ENCODE measurements at places on chromosomes 11 and 22.

DNA sequence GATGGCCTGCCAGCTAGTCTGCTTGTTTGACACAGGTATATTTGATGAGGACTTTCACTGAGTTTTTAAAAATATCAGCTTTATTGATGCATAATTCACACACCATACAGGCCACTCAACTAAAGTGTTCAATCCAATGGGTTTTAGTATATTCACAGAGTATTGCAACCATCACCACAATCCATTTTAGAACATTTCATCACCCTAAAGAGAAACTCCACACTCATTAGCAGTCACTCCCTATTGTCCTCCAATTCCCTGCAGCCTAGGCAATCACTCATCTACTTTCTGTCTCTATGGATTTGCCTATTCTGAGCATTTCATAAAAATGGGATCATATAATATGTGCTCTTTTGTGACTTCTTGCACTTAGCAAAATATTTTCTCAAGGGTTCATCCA, 397.9 kb upstream of the NARS2 start:
- DNase-seq = no peak

DNA sequence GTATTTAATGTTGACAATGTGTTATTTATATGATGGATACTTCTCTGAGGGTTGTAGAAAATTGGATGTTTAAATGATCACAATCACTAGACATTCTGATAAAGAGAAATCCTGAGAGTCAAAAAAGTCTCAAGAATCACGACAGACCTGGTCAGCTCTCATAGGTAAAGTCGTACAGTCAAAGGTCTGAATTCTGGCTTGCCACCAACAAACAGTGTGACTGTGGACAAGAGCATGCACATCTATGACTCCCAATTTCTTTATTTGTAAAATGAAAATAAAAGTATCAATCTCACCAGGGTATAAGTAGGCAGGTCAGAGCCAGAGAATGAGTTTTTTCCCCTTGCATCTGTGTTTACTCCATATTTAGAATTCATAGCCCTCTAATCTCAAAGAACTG, 556.7 kb downstream of the FAM181B start:
- no peak for DNase-seq

DNA sequence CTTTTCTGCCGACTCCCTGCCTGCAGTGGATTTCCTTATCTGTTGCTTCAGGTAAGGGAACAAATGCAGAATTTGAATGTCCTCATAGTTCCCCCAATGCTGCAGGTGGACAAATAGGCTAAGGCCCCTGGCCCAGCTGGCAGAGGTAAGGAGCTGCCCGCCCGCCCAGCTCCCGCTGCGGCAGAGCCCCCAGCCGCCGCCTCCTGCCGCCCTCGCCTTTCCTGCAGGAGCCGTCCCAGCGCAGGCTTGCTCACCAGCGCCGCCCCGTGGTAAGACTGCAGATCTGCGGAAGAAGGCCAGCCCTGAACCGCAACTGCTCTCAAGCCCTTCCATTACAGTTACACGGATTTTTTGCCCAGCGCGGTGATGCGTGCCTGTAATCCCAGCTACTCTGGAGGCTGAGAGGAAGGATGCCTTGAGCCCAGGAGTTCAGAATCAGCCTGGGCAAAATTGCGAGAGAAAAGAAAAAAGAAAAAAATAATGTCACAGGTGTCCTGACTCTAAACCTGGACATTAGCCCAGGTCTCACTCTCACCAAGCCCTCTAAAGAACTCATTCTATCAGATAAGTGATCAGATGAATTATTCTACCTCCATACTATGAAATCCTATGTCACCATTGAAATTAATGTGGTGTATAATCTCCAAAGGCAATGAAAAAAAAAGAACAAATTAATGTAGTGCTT, 51.2 kb upstream of the EMID1 start:
- DNase-seq = peak; percentile 94

DNA sequence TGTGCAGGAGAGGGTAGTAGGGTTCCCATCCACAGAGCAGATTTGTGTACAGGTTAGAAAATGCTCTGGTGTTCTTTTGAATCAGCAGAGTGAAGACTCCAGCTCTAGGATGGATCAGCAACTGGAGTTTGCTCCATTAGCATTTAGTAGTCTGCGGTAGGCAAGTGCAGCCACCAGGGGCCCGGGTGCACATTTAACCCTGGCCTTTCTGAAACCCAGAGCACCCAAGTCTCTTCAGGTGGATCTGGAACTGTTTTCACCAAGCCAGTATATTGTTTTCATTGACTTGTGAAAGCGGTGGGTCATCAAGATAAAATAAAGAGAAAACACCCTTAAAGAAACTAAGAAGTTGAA, 100.8 kb upstream of the CLPB start:
- no peak for DNase-seq

DNA sequence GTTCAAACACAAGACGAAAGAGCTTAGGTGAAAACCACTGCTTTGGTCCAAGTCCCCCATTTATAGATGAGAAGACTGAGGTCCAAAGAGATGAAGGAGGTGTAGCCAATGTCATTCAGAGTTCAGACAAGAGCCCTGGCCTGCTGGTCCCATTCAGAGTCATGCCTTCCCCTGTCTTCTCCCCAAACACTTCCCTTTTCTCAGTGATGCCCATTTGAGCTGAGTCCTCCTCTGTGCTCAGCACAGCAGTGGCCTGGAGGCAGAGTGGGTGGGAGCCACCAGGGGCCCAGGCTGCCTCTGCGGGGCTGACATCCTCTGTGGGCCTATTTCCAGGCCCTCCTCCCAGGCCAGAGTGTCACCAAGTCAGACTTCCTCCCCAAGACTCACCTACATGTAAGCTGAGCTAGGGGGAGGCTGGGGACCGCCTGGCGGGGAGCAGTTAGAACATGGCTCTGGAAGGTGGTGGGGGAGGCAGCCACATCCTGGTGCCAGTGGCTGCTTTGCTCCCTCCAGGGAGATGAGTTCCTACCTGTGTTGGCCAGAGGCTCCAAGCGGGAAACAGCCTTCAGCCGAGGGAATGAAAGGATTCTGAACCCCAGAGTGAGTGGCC, 22.4 kb upstream of the LRRC10B start:
- no peak for DNase-seq

- no peak for DNase-seq
Measured at GRCh38 chr22:37627545-37627944, 11.9 kb upstream of the SH3BP1 start.

DNA sequence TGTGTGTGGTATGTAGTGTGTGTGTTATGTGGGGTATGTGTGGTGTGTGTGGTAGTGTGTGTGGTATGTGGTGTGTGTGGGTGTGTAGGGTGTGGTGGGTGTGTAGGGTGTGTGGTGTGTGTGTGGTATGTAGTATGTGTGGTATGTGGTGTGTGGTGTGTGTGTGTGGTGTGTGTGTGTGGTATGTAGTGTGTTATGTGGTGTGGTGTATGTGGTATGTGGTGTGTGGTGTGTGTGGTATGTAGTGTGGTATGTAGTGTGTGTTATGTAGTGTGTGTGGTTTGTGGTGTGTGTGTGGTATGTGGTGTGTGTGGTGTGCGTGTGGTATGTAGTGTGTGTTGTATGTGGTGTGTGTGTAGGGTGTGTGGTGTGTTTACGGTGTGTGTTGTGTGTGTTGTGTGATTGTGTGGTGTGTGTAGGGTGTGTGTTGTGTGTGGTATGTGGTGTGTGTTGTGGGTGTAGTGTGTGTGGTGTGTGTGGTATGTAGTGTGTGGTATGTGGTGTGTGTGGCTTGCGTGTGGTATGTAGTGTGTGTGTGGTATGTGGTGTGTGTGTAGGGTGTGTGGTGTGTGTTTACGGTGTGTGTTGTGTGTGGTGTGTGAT, 4.2 kb upstream of the PPP6R2 start:
- no peak for DNase-seq

- DNase-seq = peak; percentile 48
Measured at GRCh38 chr11:8002676-8003075, 15.5 kb downstream of the EIF3F start.

DNA sequence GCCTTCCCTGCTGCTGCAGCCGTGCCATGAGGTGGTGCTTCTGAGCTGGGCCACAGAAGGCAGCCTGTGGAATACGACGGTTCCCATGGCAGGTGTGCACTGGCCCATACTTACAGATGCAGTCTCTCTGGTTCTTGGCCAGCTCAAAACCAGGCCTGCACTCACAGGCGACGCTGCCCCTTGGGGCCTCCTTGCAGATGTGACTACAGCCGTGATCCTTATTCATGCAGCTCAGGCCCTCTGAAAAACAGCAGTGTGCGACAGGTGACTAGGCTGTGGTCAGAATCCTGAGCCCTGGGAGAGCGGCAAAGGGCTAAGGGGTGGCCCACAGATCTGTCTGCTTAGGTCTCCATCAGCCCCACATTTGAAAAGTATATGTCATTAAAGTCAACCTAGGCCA, 22.1 kb downstream of the SCUBE2 start:
- DNase-seq = no peak

- no peak for DNase-seq
Measured at GRCh38 chr11:69001243-69002081, 11.6 kb downstream of the MRGPRF start.

- DNase-seq = peak; percentile 92
Measured at GRCh38 chr11:64448599-64449380, 89.8 kb downstream of the RPS6KA4 start.

DNA sequence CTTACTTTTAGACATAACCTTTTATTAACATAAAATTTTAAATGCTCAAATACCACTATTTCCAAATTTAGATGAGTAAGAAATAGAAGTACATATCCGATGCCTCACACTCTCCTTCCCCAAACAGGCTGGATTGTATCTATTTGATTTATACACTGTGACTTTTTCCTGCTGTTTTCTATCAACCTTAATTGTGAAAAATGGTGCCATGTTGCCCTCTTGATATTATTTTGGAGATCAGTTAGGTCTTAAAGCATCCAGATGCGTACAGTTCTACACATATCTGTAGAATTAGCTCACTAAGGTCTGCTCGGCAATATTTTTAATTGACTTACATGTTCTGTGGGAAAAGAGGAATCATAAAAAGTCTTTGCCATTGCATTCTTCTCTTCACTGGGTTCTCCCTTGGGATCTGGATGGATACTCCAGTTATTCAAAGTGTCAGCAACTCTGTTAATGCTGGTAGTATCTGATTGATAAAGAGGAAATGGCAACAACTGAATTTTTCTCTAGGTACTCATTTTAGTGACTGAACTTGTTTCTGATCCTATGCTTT, 27.2 kb downstream of the EIF3M start:
- no peak for DNase-seq

DNA sequence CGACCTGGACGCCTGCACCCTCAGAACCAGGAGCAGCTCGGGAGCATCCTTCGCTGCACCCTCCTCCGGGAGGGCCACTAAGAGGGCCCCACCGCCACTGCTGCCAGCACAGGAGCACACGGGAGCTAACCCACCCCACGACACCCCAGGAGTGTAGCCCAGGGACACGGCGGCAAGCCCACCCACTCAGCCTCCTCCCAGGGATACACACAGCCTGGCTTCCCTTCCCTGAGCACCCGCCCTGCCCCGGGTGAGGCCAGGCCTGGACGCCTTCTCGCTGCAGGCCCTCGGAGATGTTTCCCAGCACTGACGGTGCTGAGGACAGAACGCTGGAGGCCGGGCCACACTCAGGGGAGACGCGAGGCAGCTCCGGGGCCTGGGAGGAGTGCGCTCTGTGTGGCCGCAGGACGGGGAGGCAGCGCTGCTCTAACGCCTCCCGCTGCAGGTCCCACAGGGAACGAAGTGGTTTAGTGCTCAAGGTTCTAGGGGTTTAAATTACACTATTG, 190.4 kb downstream of the BRD1 start:
- no peak for DNase-seq

DNA sequence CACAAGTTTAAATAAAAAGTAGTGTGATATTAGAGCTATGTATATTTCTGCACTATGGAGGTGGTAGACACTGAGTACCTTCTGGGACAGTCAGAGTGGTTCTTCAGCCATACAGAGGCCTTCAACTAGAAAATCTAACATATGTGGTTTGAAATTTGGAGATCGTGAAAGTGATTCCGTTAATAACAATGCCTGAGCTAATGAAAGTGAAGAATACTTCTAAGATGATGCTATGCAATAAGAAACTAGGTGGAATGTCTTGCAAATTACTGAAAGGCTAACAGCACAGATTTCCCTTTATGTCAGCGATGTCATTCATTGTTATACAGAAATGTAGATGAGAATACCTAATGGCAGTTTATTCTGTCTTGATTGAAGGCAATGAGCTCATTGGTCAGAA, 1984.7 kb upstream of the RAG2 start:
- no peak for DNase-seq

- no peak for DNase-seq
Measured at GRCh38 chr11:77470504-77470903, 3.4 kb downstream of the PAK1 start.
